ENCODE measurements at places on chromosomes 4 and X.

DNA sequence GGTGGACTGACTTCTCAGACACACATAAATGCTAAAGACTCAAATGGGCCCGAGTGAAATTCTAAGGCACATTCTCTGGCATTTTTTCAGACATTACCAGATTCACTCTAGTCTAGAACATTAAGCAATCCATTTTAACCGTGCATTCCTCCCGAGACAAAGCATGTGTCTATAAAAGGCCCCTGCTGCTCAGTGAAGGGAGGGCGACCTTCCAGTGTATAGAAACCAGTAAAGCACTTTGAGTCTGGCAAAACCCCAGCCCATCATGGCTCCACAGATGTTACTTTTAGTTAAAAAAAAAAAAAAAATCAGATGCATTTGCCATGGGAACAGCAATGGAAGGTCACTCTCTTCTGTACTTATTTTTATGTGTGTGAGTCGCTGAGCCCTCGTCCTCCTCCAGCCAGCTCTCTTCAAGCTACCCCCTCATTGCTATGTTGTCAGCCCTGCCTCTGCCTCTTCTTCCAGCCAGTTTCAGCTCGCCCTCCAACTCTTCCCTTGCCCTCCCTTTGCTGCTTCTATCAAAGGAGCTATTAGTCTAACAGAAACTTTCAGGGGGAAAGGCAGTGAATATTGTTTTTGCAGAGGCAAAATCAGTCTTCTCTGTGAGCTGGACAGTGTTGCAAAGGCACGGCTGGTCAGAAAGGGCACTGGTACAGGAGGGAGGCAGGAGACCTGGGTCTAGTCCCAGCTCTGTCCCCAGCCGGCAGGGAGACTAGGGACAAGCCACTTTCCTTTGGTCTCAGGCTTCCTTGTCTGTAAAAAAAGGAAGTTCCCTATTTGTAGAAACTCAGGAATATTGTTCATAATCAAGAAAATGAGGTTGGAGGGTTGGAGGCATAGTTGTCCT lies 644.2 kb downstream of the ZNF674 start:
- no peak for DNase-seq

GRCh38 chr4:140098455-140099160 lies 55.4 kb downstream of the MAML3 start:
- DNase-seq = peak; percentile 96

GRCh38 chrX:9627922-9628321 lies 137.7 kb downstream of the GPR143 start:
- DNase-seq = no peak

- no peak for DNase-seq
Observed at GRCh38 chr4:185213877-185214276, 4.5 kb downstream of the SNX25 start.

GRCh38 chrX:56733459-56734046 lies 4.5 kb downstream of the NBDY start:
- peak; percentile 10 for DNase-seq

DNA sequence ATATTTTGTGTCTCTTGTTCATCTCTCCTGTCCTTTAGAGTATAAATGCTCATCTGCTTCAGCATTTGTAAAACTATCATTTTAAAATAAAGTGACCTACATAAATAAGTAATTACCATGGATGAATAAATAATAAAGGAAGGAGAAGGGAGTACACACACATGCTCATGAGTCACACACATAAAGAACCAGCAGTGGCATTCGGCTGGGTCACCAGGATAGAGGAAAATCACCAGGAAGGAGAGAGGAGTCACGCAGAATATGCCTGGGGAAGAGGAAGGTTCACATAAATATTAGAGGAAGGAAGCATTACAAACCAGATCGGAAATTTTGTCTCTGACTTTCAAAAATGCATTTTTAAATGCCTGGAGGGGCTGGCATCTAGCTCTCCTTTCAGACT lies 38.5 kb upstream of the MED14 start:
- peak; percentile 65 for DNase-seq

DNA sequence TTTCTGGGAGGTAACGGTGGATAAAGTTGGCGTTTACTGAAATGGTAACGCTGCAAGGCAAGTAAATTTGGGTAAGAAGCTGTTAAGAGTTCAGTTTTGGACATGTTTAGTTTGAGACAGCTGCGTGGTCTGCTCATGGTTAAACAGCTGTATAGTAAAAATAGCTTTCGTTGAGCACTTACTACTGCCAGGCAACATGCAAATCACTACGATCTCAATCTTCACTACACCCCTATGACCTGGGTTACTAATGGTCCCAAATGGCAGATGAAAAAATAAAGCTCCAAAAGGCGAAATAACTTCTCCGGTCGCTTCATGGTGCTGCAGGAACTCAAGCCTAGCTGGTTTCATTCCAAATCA lies 22.2 kb downstream of the FABP2 start:
- peak; percentile 10 for DNase-seq

GRCh38 chr4:6942238-6942800 lies 32.7 kb downstream of the TBC1D14 start:
- peak; percentile 91 for DNase-seq

Data from HT1080 (cell line).